ENCODE measurements at places on chromosomes 1 and 21. TPM values are rescaled to one million over a fixed set of nuclear protein-coding genes. Genes with fewer than 3 reads are reported as not detected.

BCL2L15 gene
- total RNA-seq: 0.36 TPM

PTTG1IP gene
- total RNA-seq: 268 TPM

GRCh38 chr1:66300972-66301451 lies 232.9 kb upstream of the SGIP1 start:
- no peak for DNase-seq

DIO1 gene
- total RNA-seq: not detected

DNA sequence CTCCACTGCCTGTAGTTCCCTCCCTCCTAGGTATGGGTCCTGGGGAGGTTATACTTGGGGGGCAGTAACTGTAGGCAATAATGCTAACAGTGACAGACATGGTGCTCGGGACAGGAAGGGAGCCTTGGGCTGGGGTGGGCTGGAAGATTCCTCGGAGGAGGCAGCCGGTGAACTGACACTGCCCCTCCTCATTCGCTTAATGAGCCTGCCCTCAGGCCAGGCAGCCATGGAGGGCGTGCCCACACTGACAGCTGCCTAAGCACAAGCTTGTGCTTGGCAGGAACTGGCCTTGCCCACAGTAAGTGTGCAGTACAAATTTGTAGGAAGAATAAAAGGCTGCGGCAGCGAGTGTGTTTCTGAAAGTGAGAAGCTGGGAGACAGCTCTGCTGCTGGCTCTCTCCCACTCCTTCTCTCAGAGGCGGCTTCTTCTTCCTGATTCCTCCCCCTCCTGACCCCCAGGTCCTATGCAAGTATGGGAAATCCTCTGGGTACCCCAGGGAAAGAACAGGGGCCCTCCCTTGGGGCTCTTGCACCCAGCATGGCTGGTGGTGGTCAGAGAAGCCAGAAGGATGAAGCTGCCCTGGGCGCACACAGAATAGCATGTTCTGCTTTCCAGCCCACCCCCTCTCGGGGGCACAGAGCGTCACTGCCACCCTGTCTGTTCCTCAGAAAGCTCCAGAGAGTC lies 23.6 kb downstream of the OPTC start:
- no peak for DNase-seq

DNA sequence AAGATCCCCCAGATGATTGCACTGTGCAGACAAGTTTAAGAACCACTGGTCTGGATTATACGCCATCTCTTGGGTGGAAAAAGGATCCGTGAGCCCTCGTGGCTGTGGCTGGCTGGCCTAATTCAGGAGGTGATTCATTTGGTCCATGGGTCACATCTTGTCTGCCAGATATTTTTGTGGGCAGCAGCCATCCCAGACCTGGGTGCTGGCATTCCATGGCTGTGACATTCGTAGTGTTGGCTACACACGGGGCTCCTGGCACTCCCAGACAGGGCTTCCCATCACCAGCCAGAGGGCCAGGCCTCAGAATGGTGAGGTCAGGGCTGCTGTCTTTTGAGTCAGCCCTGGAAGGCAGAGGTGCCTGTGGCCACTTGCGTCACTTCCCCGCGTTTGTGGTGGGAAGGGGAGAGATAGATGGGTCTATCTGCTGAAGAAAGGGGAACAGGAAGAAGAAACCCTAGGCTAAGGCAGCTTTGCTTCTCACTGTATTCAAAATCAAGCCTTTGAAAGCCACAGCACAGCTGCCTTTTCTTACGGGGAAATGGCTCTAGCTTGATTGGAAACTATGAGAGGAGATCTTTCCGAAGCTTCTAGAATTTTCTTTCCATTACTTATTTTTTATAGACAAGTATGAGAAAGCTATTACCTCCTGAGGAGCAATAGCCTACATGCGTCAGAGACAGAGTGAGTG lies 32.4 kb downstream of the EIF2D start:
- peak; percentile 89 for DNase-seq

GRCh38 chr21:28104346-28104745 lies 888.3 kb downstream of the LTN1 start:
- no peak for DNase-seq

DNA sequence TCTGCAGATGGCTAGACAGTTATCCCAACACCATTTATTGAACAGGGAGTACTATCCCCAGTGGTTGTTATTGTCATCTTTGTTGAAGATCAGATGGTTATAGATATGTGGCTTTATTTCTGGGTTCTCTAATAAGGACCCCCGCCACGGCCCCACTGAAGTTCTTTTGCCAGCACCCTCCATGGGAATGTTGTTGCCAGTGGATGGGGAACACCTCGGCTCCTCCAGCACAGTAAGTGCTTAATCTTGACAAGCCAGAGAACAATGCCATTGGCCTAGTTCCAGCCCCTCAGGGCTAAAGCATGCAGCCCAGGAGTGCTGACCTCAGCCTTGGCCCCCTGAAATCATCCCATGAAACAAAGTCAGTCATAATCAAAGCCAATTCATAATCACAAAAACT lies 337.6 kb downstream of the AGBL4 start:
- DNase-seq: no peak

CD5L gene
- not detected for total RNA-seq

GRCh38 chr1:211344152-211344618 lies 17.6 kb downstream of the TRAF5 start:
- DNase-seq: no peak

GRCh38 chr1:29202584-29203340 lies 21.1 kb upstream of the SRSF4 start:
- peak; percentile 95 for DNase-seq

SRGAP2 gene
- 92.2 TPM for total RNA-seq

- no peak for DNase-seq
Measured at GRCh38 chr1:110265186-110265585, 55.1 kb downstream of the KCNC4 start.

PLEKHA6 gene
- total RNA-seq: 19.6 TPM

OR2G6 gene
- total RNA-seq: not detected

GRCh38 chr1:115829947-115830346 lies 11.0 kb downstream of the NHLH2 start:
- DNase-seq: no peak

GRCh38 chr1:101915597-101915996 lies 81.1 kb downstream of the OLFM3 start:
- no peak for DNase-seq

STUM gene
- total RNA-seq: 2.7 TPM

RAB42 gene
- total RNA-seq: 4.3 TPM

DNA sequence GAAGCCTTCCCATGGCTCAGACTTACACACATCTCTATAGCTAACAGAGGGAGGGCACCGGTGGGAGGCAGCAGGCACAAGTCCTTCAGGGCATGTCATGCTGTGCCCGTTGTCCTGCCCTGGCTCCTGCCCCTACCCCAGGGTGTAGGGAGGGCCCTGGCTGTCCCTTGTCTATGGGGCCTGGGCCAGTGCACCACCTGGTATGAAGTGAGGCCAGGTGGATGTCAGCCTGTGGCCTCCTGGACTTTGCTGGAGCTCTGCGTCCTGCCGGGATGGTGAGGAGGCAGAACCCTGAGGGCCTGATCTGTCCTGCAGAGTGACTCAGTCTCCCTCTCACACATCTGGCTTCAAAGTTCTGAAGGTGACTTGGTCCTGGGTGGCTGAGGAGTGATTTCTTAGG lies 47.3 kb upstream of the GPR37L1 start:
- DNase-seq: no peak
